ENCODE measurements at places on chromosomes 13 and 19.

DNA sequence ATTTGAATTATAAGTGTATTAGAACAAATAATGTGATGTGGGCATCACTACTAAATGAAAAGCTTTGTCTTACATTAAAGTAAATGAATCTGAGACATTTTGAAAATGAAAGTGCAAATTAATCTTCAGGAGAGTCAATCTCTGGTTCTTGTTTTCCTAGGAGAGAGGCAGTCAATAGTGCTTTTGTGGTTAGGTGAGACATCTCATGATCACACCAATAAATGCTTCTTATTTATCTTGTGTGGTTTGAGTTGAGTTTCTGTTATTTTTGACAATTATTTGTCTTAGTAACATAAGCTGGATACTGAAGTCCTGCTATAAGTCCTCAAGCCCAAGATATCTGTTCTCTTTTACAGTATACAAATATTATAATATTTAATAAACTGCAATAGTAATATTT lies 1378.0 kb upstream of the PCDH9 start:
- no peak for DNase-seq

DNA sequence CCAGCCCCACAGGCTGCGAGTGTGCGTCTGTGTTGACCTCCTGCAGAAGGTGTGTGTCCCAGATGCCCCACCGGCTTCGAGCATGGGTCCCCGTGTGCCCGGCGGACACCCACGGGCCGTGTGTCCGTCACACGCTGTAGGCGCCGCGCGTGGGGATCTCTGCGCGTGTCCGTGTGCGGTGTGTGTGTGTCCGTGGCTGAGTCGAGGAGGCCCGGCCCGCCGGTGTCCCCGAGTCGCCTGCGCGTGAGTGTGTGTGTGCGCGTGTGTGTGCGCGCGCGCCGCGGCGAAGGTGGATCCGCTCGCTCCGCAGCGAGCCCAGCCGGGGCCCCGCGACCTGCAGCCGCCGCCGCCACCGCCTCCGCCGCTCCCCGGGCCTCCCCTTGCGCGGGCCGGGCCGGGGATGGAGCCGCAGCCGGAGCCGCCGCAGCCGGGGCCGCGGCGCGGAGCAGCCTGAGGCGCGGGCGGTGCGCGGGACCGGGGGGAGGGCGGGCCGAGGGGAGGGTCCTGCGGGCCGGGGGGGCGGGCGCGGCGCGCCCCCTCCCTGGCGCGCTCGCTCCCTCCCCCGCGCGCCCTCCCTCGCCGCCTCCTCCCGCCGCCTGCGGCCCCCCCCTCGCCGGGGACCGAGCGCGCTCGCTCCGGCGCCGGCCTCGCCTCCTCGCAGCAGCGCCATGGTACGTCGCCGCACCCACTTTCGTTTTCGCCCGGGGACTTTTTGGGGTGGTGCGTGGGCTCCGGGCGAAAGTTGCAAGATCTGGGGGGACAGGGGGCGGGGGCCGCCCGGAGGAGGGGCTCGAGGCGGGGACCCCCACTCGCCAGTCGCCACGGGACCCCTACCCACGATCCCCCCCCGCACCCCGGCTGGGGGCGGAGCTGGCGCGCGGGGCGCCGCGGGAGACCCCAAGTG lies 7.1 kb upstream of the NFIC start:
- DNase-seq, result peak; percentile 63

DNA sequence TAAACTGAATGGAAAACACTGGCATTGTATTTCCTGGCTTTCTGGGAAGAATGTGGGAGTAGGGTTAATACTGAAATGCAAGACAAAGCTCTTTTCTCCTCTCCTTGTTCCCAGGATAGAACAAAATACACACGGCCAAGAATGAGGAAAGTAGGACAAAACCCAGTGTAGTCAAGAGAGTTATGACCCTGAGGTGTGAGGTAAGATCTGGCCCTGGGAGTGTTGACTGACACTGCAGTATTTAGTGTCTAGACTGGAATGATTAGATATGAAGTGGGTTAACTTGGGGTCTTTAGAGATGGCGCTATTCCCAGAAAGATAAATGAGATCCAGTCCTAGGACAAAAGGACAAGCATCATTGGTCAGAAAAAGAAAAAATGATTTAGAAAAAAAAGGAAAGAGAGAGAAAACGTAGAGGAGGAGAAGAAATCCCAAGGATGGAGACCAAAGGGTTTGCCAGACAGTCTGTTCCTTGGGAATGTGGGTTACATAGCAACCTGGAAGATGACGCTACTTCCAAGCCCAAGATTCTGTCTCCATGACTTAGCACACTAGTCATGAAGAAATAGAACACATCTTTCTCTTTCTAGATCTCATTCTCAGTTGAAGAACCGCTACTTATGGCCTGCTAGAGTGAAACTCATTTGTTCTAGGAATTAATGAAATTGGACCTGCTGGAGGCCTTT lies 543.6 kb upstream of the GPC6 start:
- DNase-seq, result no peak

GRCh38 chr13:31122544-31123260 lies 39.0 kb downstream of the HSPH1 start:
- no peak for DNase-seq

DNA sequence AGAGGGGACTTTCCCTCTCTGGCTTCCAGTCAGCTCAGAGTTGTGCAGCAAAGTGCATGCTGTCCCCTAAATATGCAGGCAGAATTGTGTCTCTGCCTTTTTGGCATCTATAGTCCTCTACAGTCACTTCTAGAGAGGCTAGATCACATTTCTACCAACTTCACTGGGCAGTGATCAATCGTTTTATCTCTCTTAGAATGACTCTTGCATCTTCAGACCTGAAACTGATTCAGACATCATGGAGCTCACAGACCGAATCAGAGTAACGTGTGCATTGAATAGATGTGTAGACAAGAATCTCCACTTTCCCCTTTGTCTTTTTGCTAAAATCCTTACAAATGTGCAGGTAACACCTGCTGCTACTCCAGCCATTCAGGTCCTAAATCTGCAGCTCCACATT lies 6.2 kb downstream of the ZNF253 start:
- DNase-seq, result no peak

GRCh38 chr13:66780814-66781213 lies 449.3 kb downstream of the PCDH9 start:
- no peak for DNase-seq

- DNase-seq, result no peak
These were observed 377.0 kb downstream of the OLFM4 start for GRCh38 chr13:53405616-53406015.
